ENCODE measurements at places on chromosomes 16 and 17.

DNA sequence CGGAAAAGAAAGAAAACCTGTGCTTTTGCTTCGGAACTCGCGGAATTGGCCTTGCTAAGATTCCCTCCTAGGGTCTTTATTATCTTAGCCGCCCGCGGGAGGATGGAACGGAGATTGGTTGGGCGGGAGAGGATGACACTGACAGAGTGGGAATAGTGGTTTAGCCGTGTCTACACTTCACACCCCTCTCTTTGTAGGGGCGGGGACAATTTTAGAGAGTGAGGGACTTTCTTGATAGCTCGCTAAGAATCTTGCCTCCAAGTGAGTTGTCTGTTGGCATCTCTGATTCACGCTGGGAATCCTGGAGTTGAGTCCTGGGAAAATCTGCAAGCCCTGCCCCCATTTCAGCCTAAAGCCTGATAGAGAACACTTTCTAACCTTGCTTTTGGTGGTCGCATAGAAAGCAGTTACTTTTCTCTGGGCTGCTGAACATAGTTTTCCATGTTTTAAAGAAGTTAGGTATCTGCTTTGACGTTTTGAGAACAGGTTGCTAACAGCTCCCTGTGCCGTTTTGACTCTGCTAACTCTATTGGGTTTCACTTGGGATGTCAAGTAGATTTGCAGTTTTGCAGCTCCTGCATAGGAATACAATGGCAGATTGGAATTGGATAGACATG, 697 bp downstream of the NOL11 start:
- DNase-seq: no peak

DNA sequence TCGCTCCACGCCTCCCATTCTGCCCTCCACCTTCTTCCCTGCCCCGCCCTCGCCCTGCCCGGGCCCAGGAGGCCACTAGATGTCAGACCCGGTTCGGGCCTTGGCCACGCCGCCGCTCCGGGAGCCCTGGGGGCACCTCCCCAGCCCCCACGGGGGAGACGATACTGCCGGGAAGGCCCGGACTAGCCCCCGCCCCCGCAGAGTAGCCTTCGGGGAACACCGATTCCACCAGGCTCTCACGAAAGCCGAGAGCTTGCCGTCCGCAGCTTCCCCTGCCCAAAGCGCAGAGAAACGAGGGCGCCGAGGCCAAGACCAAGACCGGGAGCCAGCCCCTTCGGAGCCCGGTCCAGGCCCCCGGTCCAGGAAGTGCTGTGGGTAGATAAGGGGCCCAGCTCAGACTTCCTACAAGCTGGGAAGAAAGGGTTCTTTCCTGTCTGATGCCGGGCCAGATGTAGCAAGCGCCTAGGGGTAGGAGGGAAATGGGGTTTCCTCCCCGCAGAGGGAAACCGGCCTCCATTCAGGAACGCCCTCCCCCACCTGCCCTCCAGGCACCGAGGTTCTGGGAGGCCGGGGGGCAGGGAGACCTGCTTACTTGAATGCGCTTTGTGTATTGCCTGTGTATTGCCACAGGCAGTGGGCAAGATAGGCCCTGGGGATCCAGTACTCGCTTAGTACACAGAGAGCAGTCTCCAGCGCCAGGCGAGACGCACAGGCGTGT, 806 bp upstream of the CYB561 start:
- peak; percentile 35 for DNase-seq

- DNase-seq: no peak
Observed at GRCh38 chr17:43912635-43913304, 5.4 kb upstream of the MPP2 start.

- DNase-seq: no peak
Observed at GRCh38 chr16:66872559-66872942, 7.8 kb upstream of the PDP2 start.

GRCh38 chr17:83180996-83181481, 101.6 kb downstream of the METRNL start:
- no peak for DNase-seq

DNA sequence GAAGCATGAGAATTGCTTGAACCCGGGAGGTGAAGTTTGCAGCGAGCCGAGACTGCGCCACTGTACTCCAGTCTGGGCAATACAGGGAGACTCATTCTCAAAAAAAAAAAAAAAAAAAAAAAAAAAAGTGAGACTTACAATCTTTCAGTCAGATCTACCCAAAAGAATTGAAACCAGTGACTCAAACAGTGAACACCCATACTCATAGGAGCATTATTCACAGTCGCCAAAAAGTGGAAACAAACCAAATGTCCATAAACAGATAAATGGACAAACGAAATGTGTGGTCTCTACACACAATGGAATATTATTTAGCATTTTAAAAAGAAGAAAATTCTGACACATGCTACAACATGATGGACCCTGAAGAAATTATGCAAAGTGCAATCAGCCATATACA, 9.1 kb upstream of the SCNN1B start:
- DNase-seq: no peak

- peak; percentile 77 for DNase-seq
Observed at GRCh38 chr17:73595479-73595878, 48.8 kb downstream of the SDK2 start.

DNA sequence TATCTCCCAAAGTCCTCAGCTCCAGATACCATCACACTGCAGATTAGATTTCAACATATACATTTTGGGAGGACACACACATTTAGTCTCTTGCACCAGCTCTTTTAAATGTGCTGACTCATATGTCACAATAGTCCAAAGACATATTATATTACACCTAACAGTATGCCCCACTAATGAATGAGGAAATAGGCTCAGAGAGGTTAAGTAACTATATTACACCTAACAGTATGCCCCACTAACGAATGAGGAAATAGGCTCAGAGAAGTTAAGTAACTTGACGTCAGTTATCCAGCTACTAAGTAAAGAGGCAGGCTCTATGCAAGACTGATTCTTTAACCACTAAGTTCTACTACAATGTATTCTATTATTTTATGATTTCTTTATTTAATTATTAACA, 9.7 kb downstream of the IRX6 start:
- no peak for DNase-seq

DNA sequence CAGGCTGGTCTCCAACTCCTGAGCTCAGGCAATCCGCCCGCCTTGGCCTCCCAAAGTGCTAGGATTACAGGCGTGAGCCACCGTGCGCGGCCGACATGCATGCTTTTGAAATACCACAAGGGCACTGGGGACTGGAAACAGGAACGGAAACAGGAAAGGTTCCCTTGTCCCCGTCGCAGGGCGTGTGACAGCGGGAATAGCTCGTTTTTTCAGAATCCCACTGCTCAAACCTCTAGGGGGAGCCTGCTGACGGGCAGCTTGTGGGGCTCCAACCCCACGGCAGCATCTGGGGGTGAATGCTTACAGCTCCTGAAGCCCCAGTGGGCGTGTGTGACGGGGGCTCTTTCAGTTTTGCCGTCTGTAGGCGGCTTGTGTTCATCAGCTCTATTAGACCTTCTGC, 18.8 kb upstream of the ASGR2 start:
- DNase-seq: peak; percentile 14

DNA sequence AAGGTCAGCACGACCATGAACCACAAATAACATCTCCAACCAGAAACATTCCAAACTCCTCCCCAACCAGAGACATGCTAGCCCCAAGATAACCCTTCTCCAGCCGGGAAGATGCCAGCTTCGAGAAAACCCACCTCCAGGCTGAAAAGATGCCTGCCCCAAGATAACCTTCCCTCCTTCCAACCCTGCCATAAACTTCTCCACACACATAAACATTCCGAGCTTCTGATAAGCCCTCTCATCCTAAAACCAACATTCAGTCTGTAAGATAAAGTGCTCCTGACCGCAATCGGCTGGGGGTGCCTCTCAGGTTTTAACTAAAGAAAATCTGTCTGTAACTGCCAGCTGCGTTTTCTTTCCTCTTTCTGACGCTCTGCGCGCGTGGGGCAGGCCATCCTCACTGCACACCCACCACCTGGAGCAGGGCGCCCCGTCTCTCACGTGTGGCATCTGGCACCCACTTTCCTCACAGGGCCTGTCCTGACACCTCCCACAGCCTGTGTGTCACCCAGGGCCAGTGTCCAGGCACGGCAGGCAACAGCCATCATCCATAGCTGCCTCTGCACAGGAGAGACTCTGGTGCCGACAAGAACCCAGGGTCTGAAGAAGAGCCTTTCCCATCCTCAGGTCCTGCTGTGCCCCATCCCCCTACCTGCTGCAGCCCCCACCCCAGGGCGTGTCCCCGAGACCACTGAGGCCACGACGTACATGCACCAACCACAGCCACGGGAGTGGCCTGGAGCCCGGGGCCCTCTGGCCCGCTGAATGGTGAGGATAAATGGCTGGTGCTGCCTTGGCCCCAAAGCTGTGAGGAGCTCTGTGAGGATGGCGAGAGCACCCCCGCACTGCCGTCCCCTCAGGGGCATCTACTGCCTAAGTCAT, 3.7 kb downstream of the TEPSIN start:
- DNase-seq: no peak

Measured in tongue (tissue), 3 donors.